SJSA1 (cell line): ENCODE measurements at places on chromosomes 13 and 19. TPM values are rescaled to one million over a fixed set of nuclear protein-coding genes. Genes with fewer than 3 reads are reported as not detected.
A peak's percentile ranks its signal among the peaks of the same experiment; 100 is the strongest.

GRCh38 chr13:52980695-52981094 is 47.9 kb upstream of the OLFM4 start:
- DNase-seq = no peak

DNA sequence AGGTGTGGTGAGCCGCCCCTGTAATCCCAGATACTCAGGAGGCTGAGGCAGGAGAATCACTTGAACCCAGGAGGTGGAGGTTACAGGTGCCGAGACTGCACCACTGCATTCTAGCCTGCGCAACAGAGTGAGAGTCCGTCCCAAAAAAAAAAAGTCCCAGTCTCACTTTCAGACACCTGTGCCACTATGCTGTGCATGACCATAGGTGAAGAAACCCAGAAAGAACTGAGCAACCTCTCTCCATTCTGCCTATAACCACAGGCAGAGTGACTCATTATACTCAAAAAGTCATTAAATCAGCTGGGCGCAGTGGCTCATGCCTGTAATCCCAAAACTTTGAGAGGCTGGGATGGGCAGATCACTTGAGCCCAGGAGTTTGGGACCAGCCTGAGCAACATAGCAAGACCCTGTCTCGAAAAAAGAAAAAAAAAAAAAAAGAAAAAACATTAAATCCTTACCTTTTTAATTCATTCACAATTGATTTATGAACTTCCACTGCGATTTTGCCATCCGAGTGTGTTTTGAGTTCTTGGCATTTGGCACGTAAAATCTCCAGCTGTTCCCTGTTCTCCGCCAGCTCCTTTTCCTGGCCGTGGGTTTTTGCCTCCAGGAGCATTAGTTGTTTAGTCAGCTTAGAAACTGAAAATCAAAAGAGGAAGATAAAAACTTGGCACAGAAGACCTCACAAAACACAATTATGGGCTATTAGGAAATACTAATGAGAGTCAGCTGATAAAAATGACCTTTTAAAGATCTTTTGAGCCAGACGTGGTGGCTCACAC is 45.5 kb upstream of the SLC7A9 start:
- no peak for DNase-seq

- no peak for DNase-seq
Measured at GRCh38 chr19:12838886-12839756, 806 bp downstream of the MAST1 start.

DNA sequence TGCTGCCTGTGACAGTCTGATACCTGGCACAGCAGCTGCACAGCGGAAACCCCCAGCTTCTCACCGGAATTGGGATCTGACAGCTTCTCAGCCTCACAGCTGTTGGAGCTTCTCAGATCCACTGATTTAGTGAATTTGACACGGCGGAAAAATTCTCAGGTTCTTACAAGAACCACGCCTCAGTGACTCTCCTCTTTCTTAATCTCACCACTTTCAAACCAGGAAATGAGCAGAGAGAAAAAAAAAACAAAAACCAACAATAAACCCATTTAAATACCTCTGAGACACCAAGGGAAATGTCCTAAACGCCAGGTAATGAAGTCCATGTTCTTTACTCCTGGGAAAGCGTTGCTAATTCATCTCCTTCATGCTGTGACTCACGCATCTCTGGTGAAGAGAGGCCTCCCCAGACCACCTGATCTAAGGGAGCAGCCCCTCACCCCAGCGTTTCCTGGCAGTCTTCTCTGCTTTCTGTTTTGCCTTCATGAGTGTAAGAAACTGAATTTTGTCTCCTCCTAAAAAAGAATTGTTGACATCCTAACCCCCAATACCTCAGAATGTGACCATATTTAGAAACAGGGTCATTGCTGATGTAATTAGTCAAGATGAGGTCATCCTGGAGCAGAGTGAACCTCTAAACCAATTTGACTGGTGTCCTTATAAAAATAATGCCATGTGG is 15.9 kb upstream of the IZUMO2 start:
- DNase-seq = no peak

DNA sequence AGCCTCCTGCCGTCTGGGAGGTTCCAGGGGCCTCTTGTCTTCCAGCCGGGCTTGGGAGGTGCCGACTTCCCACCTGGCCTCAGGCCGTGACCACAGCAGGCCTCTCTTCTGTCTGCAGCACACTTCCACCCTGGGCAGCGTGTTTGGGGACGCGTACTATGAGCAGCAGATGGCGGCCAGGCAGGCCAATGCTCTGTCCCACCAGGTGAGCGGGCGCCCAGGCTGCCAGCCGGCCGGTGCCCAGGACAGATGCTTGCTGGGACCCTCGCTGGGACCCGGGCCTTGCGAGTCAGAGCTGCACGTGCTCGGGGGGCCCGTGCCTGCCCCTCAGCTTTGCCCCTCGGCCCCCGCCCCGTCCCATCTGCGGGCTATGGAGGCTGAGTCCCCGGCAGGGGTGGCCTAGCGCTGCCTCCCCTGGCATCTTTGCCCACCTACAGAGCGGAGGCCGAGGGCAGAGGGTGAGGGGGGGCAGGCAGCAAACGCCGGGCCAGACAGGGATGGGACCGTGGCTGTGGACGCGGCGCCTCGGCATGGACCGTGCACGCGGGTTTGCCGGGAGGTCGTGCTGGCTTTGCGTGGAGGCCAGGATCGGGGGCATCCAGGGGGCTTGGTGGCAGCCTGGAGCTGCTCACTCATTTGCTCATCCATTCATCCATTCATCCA is 16.2 kb downstream of the COMP start:
- no peak for DNase-seq

- no peak for DNase-seq
Measured at GRCh38 chr19:1261798-1262622, 7.1 kb upstream of the CIRBP start.

GRCh38 chr13:43792076-43792881 is 5.5 kb upstream of the ENOX1 start:
- DNase-seq = no peak

DNA sequence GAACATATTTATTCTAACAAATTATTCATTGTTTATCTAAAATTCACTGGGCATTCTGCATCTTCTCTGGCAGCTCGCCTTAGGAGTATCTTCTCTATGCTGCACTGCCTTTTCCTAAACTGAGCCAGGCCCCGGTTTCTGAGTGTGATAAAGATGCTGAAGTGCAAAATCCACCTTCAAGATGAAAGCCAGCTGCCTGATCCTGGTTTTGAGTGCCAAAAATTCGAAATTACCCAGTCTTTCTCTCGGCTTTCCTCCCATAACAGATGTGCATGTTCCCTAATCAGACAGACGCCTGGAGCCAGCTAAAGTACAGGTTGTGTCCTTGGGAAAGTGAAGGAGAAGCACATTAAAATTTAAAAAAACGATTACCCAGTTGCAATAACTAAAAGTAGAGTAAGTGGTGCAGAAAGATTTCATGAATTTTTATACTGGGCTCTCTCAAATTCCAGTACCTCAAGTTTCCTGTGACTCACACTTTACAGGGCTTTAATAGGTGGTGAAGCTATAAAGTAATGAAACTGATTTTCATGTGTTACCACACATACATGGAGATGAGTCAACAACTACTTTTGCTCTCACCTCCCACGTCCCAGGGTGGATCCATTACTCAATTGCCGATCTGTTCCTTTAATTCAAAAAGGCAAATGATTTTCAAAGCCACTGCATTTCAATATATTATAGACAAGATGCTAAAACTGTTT is 65.0 kb upstream of the GTF2F2 start:
- DNase-seq = peak; percentile 45

DNA sequence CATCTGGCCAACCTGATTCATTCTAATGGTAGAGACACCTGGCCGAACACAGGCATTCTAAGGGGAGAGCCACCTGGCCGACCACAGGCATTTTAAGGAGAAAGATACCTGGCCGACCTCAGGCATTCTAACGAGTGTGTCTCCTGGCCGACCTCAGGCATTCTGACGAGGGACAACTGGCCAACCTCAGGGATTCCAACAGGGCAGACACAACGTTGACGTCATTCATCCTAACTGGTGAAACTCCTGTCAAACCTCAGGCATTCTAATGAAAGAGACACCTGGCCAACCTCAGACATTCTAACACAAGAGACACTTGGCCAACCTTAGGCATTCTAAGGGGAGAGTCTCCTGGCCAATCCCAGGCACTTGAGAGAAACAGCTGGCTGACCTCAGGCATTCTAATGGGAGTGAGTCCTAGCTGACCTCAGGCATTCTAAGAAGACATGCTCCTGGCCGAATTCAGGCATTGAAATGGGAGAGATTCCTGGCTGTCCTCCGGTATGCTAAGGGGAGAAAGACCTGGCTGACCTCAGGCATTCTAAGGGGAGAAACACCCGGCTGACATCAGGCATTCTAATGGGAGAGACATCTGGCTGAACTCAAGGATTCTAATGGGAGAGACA is 1352.5 kb downstream of the UQCRFS1 start:
- no peak for DNase-seq

DNA sequence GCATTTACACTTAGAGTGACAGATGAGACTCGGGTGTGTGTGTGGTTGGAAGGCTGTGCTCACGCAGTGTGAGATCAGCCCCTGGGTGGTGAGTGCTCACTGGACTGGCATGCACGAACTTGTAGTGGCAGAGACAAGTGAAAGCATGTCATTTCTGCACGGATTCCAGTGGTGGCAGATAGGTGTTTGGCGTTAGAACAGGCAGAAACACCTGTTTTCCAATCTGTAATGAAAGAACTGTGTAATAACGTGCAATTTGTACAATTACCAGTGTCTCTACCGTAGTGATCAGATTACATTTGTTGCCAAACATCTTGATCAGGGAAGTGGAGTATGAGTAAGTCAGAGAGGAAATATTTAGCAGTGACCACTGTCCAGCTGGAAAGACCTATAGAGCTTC is 8.2 kb downstream of the LAMP1 start:
- no peak for DNase-seq

DNA sequence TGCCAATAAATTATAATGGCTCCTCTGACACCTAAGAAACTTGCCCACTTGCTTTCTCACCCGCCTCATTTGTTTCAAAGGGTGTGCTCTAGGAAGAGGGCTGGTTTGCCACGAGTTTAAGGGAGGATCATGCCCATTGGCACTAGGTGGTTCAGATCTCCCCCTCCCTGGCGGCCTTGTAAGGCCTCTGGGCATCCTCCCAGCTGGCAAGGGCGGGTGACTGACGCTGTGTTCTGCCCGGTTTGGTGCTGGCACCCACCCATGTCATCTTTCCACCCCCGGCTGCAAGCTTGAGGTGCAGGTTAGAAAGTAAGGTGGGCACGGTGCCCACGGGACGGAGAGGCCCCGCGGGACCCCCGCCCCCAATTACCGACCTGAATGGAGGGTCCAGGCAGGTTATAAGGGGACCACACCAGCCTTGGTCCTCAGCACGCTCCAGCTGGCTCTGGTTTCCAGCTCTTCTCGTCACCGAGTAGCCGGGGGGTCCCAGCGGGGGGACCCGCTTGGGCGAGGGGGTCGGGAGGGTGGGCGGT is 90.4 kb downstream of the PTPRS start:
- DNase-seq = no peak

GRCh38 chr13:46489586-46490023 is 63.4 kb upstream of the LRCH1 start:
- DNase-seq = no peak

DNA sequence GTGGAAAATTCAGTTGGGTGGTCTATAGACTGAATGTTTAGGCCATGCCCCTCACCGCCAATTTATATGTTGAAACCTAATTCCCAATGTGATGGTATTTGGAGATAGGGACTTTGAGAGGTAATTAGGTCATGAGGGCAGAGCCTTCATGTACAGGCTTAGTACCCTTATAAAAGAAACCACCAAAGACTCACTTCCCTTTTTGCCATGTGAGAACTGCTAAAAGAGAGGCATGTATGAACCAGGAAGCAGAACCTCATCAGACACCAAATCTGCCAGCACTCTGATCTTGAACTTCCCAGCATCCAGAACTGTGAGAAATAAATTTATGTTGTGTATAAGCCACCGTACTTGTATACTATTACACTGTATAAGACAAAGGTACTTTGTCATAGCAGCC is 40.6 kb downstream of the UQCRFS1 start:
- no peak for DNase-seq

DNA sequence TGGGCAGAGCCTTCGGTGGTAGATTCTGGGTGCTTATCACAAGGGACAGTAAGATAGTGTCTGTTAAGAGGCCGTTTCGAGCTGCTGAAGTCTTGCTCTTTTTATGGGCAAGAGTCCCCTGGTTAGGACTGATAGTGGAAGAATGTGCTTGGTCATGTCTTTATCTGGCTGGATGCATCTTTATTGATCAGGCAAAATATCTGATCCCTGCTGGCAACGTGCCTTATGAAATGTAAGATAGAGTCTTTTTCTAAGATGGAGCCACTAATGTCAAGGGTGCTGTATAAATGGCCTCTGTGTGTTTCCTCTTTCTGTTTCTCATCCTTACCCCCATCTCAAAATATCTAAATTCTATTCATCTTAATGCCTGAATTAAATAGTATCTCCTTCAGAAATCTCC is 53.3 kb downstream of the MYO16 start:
- DNase-seq = no peak

The DOCK9 gene
- total RNA-seq = 60.6 and 122 TPM in 2 replicates

The ZIC5 gene
- total RNA-seq = not detected in 2 replicates

DNA sequence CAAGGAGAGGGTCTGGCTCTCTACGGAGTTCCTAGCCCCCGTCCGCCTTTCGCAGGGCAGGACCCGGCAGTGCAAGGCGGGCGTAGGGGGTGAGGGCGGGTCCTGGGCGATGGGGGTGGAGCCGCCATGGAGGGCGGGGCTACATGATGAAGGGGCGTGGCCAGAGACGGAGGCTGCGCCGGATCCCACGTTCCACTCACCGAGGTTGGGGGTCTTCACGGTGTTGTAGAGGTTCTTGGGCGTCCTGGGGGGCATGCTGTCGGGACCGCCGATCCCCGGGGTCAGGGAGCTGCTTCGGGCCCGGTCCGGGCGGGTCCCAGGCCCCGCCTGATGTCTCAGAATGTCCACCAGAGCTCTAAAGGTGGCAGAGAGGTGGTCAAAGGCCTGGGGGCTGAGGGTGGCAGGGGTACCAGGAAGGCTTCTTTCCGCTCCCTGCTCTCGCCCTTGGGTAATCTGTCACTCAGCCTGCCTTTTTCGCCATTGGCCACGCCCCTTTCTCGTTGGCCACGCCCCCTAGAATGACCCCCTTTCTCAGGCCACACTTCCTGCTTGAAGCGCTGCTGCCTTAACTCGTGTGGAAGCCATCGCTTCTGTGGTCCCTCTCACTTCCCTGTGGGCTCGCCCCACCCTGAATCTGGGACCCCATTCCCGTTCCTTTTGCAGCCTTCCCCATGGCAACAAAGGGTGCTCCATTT is 2.5 kb downstream of the SHISA7 start:
- DNase-seq = no peak

DNA sequence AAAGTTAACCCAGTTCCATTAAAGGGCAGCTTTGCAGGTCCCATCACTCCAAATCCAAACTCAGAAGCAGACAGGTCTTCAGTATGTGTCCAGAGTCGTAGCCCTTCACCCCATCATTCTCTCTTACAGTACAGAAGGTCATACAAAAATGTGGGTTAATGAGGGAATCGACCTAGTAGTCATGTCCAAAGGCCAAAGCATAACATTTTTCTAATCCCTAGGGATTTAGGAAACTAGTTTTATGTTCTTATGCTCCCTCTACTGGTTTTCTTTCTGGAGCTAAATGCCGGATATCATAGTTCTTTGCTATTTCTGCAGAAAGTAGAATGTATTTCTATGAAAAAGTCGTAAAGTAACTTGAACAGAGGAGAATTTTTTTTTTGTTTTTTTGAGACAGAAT is 72.2 kb downstream of the DHRS12 start:
- no peak for DNase-seq

The ZNF540 gene
- 0.16 TPM in 1 of 2 replicates, not detected in the other for total RNA-seq
